ENCODE measurements at places on chromosomes 5 and 9.
A peak's percentile ranks its signal among the peaks of the same experiment; 100 is the strongest.

GRCh38 chr5:173474881-173475287, 141.6 kb downstream of the BOD1 start:
- DNase-seq = no peak

DNA sequence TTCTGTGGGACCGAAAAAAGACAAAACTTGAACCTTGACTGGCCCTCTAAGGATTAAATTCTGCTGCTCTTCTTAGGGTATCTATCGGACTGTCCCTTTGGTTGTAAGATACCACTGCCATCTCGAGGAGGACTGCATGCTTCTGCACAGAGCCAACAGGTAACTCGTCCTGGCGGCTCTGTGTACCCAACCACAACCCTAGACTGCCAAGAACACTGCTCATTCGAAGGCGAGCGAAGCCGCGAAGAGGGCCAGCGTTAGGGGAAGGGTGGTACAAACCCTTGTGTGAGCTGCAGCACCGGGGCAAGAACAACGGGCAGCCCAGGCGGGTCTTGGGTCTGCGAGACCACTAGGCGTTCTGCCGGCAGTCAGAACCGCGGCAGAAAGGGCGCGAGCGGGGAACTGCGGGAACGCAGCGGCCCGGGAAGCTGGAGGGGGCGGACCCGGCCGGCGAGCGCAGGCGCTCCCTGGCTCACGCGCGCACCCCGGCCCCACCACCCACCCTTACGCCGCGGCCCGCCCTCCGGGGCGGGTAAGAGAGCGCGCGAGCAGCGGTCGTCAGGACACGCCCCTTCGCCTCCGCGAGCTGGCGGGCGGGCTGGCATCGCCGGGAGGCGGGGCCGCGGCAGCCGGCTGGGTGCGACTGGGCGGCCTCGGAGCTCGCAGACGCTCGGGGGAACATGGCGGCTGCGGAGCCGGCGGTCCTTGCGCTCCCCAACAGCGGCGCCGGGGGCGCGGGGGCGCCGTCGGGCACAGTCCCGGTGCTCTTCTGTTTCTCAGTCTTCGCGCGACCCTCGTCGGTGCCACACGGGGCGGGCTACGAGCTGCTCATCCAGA, at the start of gene ISOC1:
ISOC1 (plus strand) TSS at position 663 of the 837 bp plus-strand sequence; CDS start at position 681, 18 bp downstream.
- peak; percentile 72 for DNase-seq

DNA sequence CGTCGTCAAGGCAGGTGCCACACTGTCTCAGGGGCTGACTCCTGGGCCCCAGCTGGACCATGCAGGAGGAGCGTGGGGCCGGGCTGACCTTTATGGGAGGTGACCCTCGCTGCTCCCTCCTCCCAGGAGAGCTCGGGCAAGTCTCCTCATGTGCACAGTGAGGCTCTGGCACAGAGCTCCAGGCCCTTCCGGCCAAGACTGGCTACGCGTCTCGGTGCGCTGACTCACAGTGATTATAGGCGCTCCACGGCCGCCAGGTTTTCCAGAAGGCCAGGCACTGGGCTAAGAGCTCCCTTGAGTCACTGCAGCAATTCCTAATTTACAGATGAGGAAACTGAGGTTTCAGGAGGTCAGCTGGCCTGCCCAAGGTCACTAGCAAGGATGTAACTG, 47.4 kb downstream of the VAV2 start:
- DNase-seq = no peak

DNA sequence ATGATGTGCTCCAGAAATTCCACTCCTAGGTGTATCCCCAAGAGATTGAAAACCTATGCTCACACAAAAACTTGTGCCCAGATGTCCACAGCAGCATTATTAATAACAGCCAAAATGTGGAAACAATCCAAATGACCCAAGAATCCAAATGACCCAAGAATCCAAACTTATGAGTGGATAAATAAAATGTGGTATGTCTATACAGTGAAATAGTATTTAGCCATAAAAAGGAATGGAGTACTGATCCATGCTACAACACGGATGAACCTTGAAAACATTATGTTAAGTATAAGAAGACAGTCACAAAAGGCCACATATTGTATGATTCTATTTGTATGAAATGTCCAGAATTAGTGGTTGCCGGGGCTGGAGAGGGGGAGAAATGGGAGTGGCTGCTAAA, 80.3 kb downstream of the PSD2 start:
- DNase-seq = no peak

- no peak for DNase-seq
These were observed 430.1 kb upstream of the WWC1 start for GRCh38 chr5:167861129-167861927.

DNA sequence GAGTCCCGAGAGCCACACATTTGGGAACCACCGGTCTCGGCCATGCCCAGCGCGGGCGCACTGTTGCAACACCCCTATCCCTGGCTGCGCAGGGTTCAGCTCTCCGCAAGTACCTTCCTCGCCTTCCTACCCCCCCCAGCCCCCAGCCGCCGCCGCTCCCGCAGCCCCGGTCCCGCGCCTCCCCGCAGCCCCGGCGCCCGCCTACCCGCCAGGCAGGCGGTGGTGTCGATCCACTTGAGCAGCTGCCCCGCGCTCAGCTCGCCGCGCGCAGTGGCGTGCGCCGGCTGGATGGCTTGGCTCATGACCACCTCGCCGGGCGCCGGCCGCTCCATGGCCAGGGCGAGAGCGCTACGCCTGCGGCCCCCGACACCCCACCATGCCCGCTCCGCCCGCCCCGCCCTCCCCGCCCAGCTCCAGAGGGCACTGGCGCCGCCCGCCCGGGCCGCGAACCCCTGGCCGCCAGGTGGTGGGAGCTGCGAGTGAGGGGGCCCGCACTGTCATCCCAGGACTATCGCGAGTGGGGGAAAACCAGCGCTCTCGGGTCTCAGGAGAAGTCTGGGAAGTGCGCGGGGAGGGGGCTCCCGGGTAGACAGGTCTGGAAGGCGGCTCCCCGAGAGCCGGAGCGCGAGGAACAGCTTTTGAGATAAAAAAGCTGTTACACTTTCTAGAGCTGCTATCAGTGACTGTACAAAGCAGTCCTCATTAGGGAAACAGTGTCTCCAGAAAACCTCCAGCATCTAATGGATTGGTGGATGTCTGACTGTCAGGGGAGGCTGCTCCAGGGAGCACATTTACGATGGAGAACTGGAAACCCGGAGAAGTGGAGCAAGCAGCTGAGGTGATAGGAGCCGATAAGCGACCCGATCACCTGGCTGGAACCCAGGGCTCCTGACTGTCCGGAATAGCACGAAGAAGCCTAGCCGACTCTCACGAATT, at the start of gene ACOT12:
ACOT12 (minus strand) TSS at position 352 of the 936 bp plus-strand sequence; CDS start at position 332, 20 bp downstream.
- DNase-seq = no peak

- no peak for DNase-seq
These were observed 387.7 kb downstream of the BNC2 start for GRCh38 chr9:16482764-16483163.

- no peak for DNase-seq
These were observed 2.4 kb upstream of the UHRF2 start for GRCh38 chr9:6410633-6411032.

DNA sequence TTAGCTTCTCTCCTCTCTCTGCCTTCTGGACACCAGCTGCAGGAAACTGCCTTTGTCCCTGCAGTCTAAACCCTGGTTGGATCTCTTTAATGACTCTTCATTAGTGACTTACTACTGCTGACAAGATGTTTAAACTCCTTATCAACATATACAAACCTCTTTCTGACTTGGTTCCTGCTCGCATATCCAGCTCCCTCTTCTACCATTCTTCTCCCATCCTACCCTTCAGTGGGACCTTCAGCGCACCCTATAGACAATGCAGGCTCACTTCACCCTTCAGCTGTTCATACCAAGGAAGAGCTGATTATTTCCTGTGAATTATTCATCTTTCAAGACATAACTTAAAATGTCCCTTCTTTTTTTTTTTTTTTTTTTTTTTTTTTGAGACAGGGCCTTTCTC, 436.5 kb downstream of the KIAA0825 start:
- no peak for DNase-seq

DNA sequence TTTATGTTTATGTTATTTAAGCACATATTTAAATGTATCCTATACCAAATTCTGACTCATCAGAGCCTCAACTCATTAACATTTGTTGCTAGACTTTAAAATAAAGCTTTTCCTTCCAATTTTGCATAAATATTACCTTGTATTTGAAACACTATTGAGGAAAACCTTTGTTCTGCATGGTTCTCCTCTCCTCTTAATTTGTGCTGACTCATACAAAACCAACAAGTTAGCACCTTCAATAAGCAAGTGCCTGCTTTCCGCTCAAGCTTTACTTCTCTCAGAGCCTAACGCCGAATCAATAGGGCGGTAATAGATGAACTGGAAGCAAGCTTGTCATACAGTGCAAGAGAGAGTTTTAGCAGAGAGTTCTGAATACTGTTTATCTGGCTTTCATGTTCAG, 7.9 kb downstream of the AMACR start:
- DNase-seq = no peak

GRCh38 chr5:81020478-81021167, 60.5 kb downstream of the RASGRF2 start:
- DNase-seq = no peak

DNA sequence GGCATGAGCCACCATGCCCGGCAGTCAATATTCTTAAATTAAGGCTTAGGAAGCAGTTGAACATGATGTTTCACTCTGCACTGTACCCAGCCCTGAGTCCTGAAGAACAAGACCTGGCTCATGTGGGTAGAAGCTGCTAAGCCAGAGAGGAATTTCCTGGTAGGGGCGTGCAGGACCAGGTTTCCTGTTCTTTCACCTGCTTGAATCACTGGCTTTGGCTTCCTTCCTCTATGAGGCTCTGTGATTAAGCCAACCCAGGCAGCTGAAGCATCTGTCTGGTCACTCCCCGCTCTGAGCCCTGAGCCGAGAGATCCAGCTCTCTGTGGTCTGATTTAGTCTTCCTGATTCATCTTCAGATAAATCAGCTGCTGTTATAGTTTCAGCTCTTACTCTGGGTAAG, 29.1 kb downstream of the CFAP77 start:
- DNase-seq = no peak

GRCh38 chr9:109150925-109151545, 16.0 kb downstream of the FRRS1L start:
- no peak for DNase-seq
